Stimulated activated CD4-positive, alpha-beta T cell treated with anti-CD3 and anti-CD28 coated beads, TNF-alpha, amount 100 ng/mL, for 1 hour (primary cell): ENCODE measurements at places on chromosomes 6 and 20.

DNA sequence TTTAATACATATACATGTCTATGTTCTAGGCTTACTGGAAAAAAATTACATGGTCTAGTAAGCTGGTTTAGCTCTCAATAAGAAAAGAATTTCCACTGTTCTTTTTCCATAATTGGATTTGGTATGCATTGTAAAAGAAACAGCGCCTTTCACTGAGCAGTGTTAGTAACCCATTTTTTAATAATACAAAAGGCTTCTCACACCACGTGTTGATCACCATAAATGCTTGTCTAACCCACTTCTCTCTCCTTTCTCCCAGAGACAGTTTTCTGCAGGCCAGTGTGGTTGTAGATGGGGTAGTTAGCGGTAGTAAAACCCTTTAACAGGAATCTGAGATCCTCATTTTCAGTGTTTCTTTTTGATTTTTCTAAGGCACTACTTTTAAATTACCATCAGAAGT lies 348.7 kb upstream of the MANEA start:
- DNase-seq = no peak

DNA sequence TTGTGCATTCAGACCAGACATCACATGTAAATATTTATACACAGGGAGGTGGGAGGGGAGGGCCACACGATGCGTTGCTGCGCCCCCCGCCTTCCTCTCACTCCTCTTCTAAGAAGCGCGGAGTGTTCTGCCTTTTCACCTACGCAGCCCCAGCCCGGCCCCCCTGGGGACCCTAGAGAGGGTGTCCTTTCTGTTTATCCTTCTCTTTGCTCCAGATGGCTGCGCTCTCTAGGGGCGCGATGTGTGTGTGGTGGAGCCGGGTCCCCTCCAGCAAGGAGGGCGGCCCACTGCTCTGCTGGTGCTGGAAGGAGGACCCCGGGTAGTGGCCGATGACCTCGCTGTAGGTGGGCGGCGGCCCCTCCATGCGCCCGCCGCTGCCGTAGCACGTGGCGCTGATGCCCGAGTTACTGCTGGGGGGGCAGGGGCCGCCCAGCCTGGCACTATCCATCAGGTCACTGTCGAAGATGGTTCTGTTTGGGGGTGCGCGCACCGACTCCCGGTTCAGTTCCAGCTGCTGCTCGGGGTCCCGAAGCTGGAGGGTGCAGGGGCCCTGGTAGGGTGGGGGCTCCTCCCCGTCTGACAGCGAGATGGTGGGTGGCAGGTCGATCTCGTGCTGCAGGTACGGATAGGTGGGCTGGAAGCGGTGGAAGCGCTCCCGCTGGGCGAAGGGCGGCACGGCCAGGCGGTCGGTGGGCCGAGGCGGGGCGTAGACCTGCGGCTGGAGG lies 31.8 kb upstream of the ZBP1 start:
- DNase-seq = no peak

DNA sequence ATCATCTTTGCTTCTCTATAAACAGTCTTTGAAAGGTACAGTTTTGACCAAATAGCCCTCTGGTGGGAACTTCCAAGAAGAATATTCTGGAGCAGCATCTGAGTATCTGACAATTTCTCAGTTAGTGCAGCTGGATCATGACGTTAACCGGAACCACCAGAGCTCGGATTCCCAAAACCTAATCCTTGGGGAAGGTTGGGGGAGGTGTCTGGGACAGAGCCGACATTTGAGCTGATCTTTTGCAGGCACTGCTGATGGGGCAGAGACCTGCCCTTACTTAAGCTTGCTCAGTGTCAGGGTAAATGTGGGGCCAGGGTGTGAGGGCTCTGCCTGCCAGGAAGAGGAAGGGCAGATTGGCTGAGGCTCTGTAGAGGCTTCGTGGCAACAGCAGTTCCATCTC lies 416.6 kb downstream of the DHX35 start:
- no peak for DNase-seq

DNA sequence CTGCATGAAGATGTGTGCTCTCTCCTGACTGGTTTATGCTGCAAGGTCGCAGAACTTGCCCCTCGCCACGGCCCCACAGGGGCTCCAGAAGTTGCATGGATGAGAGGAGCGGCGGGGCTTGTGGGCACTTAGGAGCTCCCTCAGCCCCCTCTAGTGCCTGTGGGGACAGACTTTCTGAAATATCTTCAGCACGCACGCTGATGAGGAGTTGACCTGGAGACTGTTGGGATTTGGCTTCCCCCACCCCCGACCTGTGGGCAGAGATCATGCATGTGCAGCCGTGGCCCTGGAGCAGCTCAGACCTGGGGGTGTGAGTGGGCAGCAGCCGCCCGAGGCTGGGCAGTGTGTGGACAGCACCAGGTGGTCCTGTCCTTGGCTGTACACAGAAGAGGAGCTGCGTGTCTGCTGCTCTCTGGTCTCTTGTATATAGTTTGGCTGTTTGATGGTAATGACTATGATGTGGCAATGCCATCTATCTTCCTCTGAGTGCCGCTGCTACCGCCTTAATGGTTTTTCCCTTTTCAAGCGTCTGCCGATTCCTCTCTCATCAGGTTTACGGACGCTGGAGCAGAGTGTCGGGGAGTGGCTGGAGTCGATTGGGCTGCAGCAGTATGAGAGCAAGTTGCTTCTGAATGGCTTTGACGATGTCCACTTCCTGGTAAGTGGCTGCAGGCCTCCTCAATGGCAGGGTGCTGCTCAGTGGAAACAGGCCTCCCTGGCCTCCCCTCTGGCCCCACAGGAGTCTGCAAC lies 81.4 kb downstream of the TCP11 start:
- DNase-seq = no peak

- no peak for DNase-seq
Measured at GRCh38 chr6:105345506-105345905, 57.4 kb downstream of the PREP start.

GRCh38 chr6:106178900-106179299 lies 92.8 kb downstream of the PRDM1 start:
- no peak for DNase-seq
